ENCODE measurements at places on chromosomes 2 and 18. TPM values are rescaled to one million over a fixed set of nuclear protein-coding genes. Genes with fewer than 3 reads are reported as not detected.

DNA sequence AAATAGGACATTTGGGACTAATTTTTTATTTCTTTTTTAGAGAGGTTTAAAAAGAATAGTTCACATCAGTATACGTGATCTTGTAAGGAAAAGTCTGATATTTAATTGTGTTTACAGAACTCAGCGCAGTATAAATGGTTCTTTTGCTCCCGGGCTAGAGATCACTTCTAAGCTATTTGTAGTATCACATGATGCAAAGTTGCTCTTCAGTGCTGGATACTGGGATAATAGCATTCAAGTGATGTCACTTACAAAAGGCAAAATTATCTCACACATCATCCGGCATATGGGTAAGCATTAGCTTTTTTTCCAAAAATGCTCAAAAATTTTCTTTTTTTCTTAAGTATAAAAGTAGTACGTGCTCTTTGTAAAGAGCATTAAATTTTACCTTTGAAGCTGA, 37.4 kb upstream of the CYP20A1 start:
- no peak for DNase-seq

DNA sequence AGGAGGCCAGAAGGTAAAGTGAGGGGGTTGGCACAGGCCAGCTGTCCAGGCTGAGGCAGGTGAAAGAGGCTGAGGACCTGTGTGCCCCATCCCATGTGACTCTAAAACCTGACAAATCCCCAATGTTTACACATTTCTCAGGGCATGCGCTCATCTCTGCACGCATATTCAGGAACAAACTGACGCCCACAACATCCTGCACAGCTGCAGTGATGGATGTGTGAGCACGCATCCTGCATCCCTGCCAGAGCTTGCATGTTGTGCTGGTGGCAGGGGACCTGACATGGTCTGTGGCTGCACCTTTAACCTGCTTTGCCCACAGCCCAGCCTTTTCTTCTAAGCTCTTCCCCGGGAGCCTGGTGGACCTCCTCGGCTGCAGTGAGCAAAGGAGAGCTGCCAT, 83.1 kb downstream of the FBXO15 start:
- DNase-seq: no peak

- DNase-seq: no peak
These were observed 7.7 kb upstream of the STK39 start for GRCh38 chr2:168255103-168255502.

DNA sequence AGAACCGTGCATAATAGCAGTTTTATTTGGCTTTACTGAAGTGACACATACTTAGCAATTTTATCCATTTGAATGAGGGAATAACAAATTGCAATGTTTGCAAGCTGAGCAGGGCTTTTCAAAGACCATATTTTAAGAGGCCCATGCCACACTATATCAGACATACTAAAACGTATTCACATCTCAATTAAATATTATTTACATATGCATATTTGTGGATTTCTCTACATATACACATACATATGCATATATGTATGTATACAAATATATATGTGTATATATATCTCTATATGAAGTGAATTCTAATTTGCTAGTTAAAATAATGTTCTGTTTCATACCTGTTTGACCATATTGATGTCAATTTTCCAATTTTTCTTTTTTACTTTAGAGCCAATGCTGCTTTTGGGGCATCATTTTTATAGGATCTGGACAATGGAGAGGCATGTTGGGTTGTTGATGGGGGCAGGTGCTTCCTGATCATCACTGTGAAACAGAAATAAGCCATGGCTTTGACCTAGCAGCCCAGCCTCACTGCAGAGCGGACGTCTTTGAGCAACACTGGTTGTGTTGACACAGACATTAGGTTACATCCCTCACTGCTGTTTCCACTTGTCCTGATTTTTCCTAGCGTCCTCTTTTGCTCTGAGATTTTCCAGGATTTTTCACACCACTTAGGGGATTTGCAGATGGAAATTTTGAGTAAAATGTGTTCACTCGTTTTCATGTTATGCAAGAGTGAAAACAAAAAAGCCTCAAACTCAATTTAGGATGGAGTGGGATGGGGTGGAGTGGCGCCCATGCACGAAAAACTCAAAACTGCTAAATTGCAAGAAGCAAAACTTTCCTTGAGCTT, 56.9 kb downstream of the RDH14 start:
- DNase-seq: no peak

- no peak for DNase-seq
These were observed 236.6 kb downstream of the PTH2R start for GRCh38 chr2:208643145-208643544.

PXDN gene
- total RNA-seq: 20.2 TPM

All from ureter (tissue), 1 donor.